ENCODE measurements at places on chromosomes 1 and 21. TPM values are rescaled to one million over a fixed set of nuclear protein-coding genes. Genes with fewer than 3 reads are reported as not detected.

DNA sequence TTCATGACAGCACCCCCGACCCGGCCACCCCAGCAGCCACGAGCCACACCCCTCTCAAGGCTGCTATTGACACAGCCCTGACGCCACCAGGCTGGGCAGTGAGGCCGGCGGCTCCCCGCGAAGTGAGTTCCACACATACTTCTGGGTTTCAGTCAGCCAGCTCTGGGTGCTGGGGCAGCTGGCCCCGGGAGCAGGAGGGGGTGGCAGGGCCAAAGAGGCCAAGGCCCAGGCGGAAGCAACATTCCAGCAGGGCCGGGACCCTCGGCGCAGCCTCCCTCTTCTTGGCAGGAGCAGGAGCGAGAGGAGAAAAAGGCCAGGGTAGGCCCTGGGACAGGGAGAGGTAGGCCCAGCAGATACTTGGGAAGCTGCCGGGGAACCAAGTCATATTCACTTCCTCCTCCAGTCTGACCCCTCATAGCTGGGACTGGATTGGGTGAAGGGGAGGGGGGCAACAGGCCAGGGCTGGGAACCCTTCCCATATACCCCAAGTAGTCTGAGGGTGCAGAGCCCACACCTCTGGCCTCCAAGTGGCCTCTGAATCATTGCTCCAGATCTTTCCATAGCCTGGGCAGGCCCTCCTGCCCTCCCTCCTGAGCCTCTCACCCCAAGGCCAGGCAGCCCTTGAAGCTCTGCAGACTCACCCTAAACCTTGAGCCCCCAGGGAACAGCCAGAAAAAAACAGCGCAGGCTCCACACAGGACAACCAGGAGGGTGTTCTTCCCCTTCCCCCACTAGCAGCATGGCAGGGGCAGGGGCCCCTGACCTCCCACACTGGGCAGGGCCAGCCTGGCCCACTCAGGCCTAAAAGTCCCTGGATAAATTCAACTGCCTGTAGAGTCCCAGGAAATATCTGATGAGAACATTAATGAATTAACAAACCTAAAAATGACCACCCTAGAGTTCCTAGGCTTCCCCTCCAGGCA, 5.7 kb downstream of the HSPG2 start:
- peak; percentile 74 for DNase-seq
- H3K36me3 ChIP-seq: peaks cover 63% of the 10 kb centered on the region
- H3K4me3 ChIP-seq: peak overlapping the region; percentile 32

FABP3 gene
- total RNA-seq: 3.3 TPM

CORT gene
- total RNA-seq: 0.29 TPM

DNA sequence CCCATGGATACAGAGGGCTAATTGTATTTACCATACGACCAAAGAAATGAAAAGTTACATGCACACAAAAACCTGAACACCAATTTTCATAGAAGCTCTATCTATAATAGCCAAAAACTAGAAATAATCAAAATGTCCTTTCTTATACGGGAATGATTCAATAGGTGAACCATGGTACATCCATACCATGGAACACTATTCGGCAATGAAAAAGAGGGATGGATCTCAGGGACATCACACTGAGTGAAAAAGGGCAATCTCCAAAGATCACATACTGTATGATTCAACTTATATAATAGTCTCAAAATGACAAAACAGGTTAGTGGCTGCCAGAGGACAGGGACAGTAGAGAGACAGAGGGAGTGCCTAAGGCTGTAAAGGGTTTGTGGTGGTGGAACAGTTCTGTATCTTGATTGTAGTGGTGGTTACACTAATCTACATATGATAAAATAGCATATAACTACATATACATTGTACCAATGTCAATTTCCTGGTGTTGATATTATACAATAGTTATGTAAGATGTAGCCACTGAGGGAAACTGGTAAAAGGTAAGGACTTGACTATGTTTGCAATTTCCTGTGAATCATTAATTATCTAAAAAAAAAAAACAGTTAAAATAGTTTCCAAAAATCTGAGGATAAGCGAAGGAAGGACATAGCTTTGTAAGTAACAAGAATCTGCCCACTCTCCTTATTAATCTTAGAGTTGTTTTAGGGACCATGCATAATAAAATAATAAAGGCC, 3.7 kb downstream of the RSBN1 start:
- H3K27ac ChIP-seq: no peak overlapping the region
- H3K4me1 ChIP-seq: peaks cover 3% of the 10 kb centered on the region

- H3K27me3 ChIP-seq: no peaks in the 10 kb centered on the region
- DNase-seq: no peak
- no peak overlapping the region for H3K4me3 ChIP-seq
- no peaks in the 10 kb centered on the region for H3K4me1 ChIP-seq
- H3K36me3 ChIP-seq: no peaks in the 10 kb centered on the region
Measured at GRCh38 chr1:218658269-218658668, 313.1 kb downstream of the TGFB2 start.

- peaks cover 79% of the 10 kb centered on the region for H3K36me3 ChIP-seq
- H3K27me3 ChIP-seq: no peaks in the 10 kb centered on the region
- no peak for DNase-seq
- no peak overlapping the region for H3K4me3 ChIP-seq
Measured at GRCh38 chr1:212618466-212619210, 10.1 kb downstream of the ATF3 start.

DNA sequence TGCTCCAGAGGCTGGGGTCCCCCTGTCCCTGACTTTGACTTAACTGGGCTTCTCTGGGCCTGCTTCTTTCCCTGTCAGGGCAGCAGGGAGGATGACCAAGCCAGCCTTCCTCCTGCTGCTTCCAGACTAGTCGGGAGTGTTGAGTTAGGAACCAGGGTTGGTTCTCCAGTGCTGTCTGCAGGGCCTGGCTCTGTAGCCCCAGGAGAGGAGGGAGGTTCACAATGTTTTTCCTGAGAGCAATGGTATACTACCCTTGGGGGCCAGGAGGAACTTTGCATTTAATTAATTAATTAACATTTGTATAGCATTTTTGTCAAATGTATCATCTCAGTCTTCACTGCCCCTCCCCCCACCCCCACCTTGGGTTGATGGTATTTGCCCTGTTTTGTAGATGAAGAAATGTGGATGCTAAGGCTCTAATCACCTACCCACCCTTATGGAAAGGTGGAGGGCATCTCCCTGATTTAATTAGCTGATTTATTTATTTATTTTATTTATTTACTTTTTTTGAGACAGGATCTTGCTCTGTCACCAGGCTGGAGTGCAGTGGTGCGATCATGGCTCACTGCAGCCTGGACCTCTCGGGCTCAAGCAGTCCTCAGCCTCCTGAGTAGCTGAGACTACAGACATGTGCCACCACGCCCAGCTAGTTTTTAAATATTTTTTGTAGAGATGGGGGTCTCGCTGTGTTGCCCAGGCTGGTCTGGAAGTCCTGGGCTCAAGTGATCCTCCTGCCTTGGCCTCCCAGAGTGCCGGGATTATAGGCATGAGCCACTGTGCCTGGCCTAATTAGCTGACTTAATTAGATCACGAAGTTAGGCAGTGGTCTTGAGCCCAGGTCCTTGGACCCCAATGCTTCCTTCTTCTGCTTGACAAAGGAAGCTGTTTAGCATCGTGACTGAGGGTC, 6.6 kb downstream of the H6PD start:
- no peak overlapping the region for H3K4me3 ChIP-seq
- H3K27ac ChIP-seq: no peak overlapping the region
- no peaks in the 10 kb centered on the region for H3K36me3 ChIP-seq
- no peaks in the 10 kb centered on the region for H3K27me3 ChIP-seq
- peaks cover 16% of the 10 kb centered on the region for H3K4me1 ChIP-seq

DNA sequence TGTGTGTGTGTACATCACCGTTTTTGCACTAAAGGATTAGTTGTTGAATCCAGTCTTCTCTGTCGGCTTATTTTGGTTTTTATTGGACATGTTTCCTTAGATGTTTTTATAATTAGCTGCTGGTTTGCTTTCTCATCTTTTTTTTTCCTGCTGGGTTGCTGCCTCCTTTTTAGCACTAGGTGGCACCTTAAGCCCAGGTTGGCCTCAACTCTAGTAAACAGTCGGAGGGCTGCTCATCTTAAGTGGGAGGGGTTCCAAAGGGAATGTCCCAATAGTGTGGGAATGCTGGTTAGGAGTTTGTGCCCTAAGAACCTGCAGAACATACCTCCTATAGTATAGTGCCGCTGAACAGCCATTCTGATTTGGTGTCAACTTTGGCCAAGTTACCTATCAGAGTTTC, 570.1 kb upstream of the CXADR start:
- H3K36me3 ChIP-seq: no peaks in the 10 kb centered on the region
- peak; percentile 72 for DNase-seq
- no peak overlapping the region for H3K4me3 ChIP-seq
- H3K27me3 ChIP-seq: no peaks in the 10 kb centered on the region
- H3K27ac ChIP-seq: no peak overlapping the region

GRCh38 chr21:40901691-40902090, 54.7 kb upstream of the DSCAM start:
- no peak overlapping the region for H3K4me3 ChIP-seq
- no peaks in the 10 kb centered on the region for H3K27me3 ChIP-seq
- no peak overlapping the region for H3K27ac ChIP-seq
- H3K4me1 ChIP-seq: peaks cover 12% of the 10 kb centered on the region
- DNase-seq: no peak
- H3K36me3 ChIP-seq: no peaks in the 10 kb centered on the region

DNA sequence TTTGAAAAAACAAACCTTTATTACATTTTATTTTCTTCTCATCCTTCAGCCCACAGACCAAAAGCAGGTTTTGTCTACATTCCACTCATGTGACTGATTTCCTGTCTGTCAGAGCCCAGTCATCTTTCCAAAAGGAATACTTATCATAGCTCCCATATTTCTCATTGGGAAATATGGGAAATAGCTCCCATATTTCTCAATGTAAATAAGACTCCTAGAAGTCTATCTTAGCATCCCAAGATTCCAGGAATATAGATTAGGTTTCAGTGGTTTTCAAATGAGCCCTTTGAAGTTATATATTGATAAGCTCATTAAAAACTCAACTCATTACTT, 19.1 kb upstream of the NRDC start:
- H3K4me1 ChIP-seq: no peaks in the 10 kb centered on the region
- H3K27me3 ChIP-seq: no peaks in the 10 kb centered on the region
- H3K4me3 ChIP-seq: no peak overlapping the region
- no peaks in the 10 kb centered on the region for H3K36me3 ChIP-seq

TSACC gene
- total RNA-seq: 0.86 TPM

GRCh38 chr21:17929510-17929909, 110.4 kb upstream of the C21orf91 start:
- no peak overlapping the region for H3K4me3 ChIP-seq
- H3K27me3 ChIP-seq: no peaks in the 10 kb centered on the region
- H3K36me3 ChIP-seq: peaks cover 6% of the 10 kb centered on the region
- H3K27ac ChIP-seq: no peak overlapping the region
- no peaks in the 10 kb centered on the region for H3K4me1 ChIP-seq

NIPAL3 gene
- 6.0 TPM for total RNA-seq

RNU1-3 gene
- 2,807 TPM for total RNA-seq

DNA sequence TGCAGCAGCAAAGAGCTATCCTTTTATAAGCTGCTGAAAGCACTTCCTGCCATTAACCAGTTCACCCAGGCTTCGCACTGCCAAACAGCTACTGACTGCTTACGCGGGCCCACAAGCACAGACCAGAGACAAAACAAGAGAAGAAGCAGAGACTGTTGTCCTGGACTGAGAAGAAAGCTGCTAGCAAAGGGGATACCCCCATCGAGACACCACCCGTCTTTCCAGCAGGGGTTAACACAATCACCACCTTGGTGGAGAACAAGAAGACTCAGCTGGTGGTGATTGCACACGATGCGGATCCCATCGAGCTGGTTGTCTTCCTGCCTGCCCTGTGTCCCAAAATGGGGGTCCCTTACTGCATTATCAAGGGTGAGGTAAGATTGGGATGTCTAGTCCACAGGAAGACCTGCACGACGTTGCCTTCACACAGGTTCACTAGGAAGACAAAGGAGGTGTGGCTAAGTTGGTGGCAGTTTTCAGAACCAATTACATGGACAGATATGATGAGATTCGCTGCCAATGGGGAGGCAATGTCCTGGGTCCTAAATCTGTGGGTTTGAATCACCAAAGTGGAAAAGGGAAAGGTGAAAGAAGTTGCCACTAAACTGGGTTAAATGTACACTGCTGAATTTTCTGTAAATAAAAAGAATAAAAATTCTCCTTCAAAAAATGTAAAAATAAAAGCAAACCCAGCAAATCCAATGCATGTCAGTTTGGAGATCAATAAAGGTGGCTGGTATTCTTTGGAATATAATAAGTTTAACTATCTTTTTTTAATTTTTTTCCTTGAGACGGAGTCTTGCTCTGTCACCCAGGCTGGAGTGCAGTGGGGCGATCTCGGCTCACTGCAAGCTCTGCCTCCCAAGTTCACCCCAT, 1.2 kb downstream of the FMO5 start:
- no peaks in the 10 kb centered on the region for H3K36me3 ChIP-seq
- no peak for DNase-seq
- no peaks in the 10 kb centered on the region for H3K27me3 ChIP-seq

- H3K4me1 ChIP-seq: no peaks in the 10 kb centered on the region
- no peak for DNase-seq
- no peak overlapping the region for H3K27ac ChIP-seq
- H3K27me3 ChIP-seq: no peaks in the 10 kb centered on the region
Measured at GRCh38 chr1:20964540-20965484, 177.7 kb upstream of the HP1BP3 start.

- DNase-seq: no peak
- no peaks in the 10 kb centered on the region for H3K4me1 ChIP-seq
- H3K27me3 ChIP-seq: no peaks in the 10 kb centered on the region
- peaks cover 48% of the 10 kb centered on the region for H3K36me3 ChIP-seq
- no peak overlapping the region for H3K4me3 ChIP-seq
Measured at GRCh38 chr1:155481741-155482241, 80.8 kb downstream of the ASH1L start.

GRCh38 chr21:46562964-46563607, 41.8 kb downstream of the S100B start:
- H3K36me3 ChIP-seq: peaks cover 62% of the 10 kb centered on the region
- H3K27ac ChIP-seq: no peak overlapping the region
- H3K4me1 ChIP-seq: no peaks in the 10 kb centered on the region
- H3K27me3 ChIP-seq: no peaks in the 10 kb centered on the region
- H3K4me3 ChIP-seq: no peak overlapping the region

INAVA gene
- 54.3 TPM for total RNA-seq

DNA sequence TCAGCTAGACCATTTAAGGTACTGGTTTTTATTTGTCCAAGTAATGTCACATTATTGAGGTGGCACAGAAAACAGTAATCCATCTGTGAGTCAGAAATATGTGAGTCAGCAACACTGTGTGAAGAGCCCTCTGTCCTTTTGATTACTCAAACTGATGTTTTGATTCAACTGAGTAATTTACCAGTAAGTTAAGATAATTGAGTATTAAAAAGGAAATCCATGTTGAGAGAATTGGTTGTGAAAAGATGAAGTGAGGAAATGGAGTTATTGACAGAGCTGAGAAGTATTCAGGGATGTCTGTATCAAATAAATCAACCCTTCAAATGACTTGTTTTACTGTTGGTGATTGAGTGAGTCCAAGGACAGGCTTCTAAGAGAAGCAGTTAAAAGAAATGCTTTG, 302.7 kb upstream of the SGIP1 start:
- H3K36me3 ChIP-seq: no peaks in the 10 kb centered on the region
- no peaks in the 10 kb centered on the region for H3K4me1 ChIP-seq
- no peak overlapping the region for H3K4me3 ChIP-seq
- no peak for DNase-seq
- H3K27ac ChIP-seq: no peak overlapping the region
- H3K27me3 ChIP-seq: no peaks in the 10 kb centered on the region
